Stimulated activated CD4-positive, alpha-beta T cell treated with anti-CD3 and anti-CD28 coated beads, Interleukin-15, amount 100 ng/mL, for 48 hours (primary cell): ENCODE measurements at places on chromosomes 5 and 9.

DNA sequence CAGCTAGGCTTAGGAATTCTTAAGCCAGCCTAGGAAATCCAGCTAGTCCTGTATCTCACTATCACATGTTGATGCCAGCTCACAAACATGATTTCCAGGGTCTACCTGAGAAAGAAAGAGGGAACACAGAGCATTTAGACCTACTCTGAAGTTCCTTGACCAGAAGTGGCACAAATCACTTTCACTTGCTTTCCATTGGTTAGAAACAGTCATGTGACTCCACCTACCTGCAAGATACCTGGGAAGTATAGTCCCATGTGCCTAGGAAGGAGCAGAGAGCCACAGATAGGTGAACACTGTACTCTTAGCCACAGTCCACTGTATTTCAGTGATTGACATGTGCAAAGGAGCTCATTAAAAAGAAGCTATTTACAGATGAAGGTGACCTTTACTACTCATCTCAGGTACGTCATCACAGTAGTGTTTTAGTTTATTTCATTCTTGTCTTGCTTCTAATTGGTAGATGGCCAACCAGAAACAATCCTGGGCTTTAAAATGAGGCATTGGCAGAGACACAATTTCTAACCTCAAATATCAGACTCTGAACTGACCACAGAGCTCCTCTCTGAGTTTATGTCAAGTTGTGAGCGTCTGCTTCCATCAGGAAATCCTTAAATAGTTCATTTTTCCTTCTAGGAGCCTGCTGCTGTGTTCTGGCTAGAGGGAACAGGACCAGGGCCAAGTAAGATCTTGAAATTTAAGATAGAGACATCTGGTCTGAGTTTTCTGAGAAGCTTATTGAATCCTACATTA lies 340.7 kb downstream of the TLE4 start:
- no peak for DNase-seq

GRCh38 chr5:173229966-173230689 lies 4.9 kb downstream of the NKX2-5 start:
- no peak for DNase-seq

DNA sequence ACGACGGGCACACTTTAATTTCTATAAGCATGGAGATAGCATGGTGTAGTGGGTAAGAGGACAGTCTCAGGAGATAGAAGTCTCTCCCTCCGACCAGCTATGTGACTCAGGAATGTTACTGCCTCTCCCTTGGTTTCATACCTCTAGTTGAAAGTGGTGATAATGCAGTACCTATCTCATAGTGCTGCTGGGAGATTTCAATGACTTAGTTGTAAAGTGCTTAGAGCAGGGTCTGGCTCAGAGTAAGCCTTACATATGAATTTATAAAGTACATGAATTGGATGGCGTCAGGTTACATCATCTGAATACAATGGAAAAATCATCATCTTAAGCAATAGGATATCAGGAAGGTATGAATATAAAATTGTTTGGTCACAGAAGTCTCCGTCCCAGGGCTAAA lies 952.8 kb upstream of the EDIL3 start:
- DNase-seq, result no peak

- DNase-seq, result no peak
Measured at GRCh38 chr5:154967421-154968024, 26.6 kb downstream of the MRPL22 start.

- no peak for DNase-seq
Measured at GRCh38 chr5:90598293-90598692, 39.7 kb downstream of the ADGRV1 start.
